SW 1271 (cell line): ENCODE measurements at places on chromosomes 12 and 14.

- DNase-seq, result no peak
These were observed 150.4 kb upstream of the FAR2 start for GRCh38 chr12:28998662-28999120.

DNA sequence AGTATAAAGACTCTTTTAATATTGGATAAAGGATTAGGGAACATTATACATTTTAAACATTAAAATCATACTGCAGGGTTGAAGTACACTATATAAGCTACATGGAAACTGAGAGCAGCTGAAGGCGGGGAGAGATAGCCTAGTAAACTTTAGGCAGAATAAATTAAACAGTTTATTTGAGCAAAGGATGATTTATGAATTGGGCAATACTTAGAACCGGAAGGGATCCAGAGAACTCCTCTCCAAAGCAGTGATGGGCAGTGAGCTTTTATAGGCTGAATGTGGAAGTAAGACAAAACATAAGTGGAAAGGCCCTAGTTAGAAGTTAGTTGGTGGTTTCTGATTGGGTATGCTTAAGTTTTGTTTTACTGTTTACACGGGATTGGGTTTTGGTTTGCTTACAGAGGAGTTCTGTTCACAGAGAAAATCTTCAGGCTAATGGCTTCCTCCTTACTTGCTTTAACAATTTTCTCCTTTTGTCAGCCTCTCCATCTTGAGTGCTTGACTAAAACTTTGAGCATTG lies 18.9 kb downstream of the LEMD3 start:
- DNase-seq, result no peak

- DNase-seq, result no peak
These were observed 179.1 kb downstream of the SOX5 start for GRCh38 chr12:23770202-23770938.

DNA sequence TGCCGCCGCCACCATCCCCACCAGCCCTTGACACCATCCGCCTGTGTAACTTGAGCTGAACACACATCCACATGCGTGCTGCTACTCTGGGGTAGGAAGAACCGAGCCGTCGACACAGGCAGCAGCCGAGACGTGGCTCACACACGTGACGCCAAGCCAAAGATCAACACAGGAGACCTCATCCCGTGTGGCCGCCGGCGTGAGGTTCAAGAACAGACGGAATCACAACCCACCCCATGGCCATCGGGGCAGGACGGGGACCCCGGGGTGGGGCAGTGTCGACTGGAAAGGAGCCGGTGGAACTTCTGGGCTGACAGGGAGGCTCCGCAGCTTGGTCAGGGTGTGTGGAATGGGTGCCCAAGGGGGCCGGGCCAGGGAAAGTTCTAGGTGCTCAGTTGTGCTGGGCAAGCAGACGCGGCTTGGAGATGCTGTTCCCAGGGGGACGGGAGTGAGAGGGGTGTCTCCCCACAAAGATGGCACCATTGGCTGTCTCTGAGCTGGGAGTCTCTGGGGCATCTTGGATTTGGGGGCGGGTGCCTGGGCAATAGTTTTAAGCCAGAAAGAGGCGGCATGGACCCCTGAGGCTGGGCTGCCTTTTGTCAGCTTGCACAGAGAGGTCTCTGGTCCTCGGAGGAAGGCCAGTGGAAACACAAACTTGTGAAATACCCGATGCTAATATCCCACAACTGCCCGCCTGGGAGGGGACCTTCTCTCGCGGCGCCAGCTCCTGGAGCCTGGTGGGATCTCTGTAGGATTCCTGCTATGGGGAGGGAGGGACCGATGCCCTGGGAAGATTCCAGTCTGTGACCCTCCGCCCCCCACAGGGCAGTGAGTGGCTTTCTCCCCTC lies 41.8 kb downstream of the GALNT9 start:
- no peak for DNase-seq

DNA sequence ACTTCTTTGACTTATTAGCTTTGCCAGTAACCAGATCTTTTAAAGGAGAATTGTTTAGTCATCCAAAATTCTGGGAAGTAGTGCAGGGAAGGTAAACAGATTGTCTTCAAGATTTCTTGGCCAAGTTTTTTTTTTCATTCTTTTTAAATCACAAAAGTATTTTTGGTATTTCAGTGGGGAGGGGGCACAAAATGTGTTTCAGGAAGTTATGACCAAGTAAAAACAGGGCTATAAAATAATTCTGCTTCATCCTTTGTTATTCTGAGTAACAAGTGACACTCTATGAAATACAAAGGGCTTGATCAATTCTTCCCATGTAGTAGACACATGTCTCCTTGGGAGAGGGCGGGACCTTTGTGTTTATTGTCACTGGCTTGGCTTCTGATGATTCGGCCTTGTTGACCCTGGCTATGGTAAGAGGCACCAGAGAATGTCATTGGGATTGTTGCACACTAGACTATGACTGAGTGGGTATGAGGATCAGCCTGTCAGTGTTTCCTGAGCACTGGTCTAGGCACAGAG lies 55.4 kb downstream of the SUSD6 start:
- DNase-seq, result no peak

DNA sequence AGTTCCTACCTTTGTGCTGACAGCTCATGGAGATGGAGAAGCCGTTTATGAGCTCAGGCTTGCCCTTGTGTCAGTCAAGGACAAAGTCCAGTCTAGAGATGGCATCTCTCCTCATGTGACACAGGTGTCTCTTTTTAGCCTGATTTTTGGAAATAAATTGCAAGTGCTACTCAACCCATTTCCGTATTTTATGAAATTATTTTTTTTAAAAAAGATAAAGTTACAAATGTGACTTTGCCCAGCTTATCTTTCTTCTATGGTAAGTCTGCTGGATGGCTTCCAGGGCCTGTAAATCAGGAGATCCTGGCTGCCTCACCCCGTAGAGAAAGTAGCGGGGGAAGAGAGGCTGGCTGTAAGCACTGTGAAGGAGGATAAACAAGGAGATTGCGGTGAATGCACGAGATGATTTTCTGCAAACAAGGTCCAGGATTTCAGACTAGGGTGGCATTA lies 169.7 kb downstream of the MYRFL start:
- no peak for DNase-seq

GRCh38 chr12:126570566-126570965 lies 1505.3 kb downstream of the AACS start:
- DNase-seq, result no peak

DNA sequence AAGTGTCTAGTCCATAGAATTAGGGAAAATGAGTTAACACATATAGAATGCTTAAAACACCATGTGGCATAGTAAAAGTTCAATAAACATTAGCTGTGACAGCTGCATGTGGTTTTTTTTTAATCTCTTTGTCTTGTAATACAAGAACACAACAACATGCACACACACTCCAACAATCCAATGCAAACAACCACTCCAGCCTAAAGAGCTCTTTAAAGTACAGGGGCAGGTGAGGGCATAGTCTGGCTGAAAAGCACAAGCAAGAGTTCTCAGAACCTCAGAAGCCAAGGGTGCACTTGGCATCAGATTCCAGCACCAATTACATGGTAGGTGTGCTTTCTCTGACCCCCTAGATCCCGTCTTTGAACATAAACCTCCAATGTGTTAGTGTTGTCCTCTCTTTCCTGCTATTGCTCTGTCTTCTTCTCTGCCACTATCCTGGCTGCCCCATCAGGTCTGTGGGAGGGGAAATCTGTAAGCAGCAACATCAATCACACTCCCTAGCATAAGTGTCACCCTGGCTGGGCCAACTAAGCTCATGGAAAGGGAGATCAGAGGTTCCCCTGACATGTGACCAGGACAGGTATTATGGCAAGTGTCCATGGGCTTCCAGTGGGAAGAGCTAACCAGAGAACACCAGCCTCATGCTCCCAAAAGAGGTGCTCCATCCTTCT lies 91.0 kb downstream of the SLC8A3 start:
- no peak for DNase-seq

DNA sequence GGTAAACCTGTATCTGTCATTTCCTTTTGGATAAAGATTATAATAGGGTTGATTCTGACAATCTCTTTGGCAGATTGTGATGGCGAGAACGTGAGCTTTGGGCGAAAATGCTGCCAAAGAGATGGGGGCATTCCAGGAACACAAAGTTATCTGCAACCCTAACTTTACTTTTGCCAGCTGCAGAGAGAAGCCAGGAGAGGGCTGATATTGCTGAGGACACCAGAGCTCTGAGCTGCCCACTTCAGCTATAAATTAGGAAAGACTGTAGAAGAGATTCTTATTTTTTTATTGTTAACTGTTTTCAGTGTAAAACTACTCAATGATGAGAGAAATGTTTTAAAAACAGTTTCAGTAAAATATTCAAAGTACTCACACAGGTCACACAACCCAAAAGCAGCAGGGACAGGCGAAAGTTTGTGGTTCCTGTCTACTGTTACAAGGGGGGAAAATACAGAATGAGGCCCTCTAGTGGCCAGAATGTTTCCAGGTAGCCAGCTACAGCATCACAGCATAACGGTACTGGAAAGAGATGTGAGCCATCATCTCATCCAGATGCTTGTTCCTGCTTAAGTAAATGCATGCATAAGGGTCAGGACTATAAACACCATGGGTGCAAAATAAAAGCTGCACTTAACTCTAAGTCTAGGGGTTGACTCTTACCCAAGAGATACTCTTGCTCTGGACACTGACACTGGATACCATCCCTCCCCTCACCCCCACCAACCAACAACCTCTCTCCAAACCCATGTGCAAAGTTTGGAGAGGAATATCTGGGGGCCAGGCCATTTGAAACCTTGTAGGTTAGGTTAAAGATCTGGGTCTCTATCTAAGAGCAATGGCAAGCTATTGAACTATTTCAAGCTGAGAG lies 498.4 kb downstream of the RMST start:
- DNase-seq, result no peak
